ENCODE measurements at places on chromosomes 3 and 15.
A peak's percentile ranks its signal among the peaks of the same experiment; 100 is the strongest.

GRCh38 chr3:142180761-142181362 is 31.5 kb upstream of the TFDP2 start:
- peak; percentile 34 for DNase-seq

GRCh38 chr3:132550579-132551305 is 46.3 kb upstream of the ACKR4 start:
- no peak for DNase-seq

DNA sequence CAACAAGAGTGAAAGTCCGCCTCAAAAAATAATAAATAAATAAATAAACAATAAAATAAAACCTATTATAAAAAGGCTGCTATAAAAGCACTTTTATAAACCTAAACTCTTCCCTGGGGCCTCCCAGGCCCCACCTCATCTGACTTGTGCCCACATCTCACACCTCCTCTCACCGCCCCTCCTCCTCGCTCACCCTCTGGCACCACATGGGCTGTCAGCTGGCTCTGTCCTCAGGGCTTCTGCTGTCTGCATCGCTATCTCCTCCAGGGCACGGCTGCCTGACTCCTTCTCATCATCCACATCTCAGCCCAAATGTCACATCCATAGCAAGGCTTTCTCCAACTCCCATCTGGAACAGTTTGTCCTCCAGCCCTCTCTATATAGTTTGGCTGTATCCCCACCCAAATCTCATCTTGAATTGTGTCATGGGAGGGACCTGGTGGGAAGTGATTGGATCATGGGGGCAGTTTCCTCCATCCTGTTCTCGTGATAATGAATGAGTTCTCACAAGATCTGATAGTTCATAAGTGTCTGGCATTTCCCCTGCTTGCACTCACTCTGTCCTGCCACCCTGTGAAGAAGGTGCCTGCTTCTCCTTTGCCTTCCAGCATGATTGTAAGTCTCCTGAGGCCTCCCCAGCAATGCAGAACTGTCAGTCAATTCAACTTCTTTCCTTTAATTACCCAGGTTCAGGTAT is 8.8 kb upstream of the SH3BP5 start:
- DNase-seq = no peak

DNA sequence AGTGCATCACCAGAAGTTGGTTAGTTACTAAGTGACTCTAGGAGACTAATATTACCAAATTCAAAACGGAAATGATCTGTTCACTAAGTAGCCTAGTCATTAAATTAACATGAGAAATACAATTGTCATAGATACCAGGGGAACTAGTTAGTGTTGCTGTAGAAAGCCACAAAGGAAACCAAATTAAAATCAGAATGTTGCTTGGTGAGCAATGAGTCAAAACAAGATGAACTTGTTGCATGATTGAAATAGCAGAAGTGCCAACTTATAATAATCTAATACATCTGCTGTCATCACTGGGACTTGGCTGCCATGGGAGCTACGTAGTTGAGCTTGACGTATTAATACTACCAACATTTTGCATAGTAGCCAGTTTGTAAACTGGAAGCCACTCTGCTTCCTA is 458.1 kb downstream of the DIPK2A start:
- DNase-seq = no peak
